ENCODE measurements at places on chromosomes 13 and 19.

GRCh38 chr13:39281539-39282150 is 243.4 kb downstream of the NHLRC3 start:
- no peak for DNase-seq

DNA sequence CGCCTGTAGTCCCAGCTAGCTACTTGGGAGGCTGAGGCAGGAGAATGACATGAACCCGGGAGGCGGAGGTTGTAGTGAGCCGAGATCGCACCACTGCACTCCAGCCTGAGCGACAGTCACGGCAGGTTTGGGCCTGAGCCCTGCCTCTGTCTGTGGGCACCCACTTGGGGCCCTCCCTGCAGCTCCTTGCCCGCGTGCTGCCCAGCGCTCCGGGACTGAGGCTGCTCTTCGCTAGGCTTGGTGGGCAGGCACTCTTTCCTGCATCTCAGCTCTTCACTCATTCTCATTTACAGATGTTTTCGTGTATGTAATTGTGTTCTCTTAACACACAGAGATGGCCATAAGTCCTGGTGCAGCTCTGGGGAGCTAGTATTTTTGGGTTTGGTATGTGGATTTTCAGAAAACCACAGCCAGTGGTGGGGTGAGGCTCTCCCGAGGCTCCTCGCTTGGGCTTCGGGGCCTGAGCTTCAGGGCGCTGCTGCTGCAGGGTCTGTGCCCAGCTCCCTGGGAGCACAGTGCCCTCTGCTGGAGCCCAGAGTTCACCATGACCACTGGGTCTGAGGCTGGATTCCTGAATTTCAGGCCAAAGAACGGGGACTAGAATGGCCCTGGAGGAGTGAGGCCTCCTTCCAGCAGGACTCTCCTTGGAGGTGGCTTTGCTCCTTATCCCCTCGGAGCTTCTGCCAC is 15.2 kb downstream of the UPF1 start:
- peak; percentile 71 for DNase-seq

GRCh38 chr13:40916207-40916998 is 102.7 kb downstream of the ELF1 start:
- no peak for DNase-seq

DNA sequence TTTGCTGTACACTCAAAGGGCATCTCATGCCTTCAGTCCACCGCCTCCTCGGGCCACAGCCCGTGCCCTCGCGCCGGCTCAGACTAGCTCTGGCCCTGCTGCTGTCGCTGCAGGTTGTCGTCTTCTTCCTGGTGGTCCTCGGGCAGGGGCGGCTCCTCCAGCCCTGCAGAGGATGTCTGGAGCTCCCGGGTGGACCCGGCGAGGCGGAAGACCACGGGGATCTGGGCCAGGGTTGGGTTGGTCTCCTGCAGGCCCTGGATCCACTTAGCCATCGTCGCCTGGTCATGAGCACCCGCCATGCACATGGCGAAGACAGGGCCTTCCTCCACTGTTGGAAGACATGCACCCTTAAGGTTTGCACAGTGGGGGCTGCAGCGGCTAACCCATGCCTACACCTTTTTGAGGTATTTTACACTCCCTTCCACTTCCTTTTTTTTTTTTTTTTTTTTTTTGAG is 489 bp upstream of the ZNF653 start:
- no peak for DNase-seq

- no peak for DNase-seq
Observed at GRCh38 chr13:45865414-45865813, 13.9 kb upstream of the SIAH3 start.

DNA sequence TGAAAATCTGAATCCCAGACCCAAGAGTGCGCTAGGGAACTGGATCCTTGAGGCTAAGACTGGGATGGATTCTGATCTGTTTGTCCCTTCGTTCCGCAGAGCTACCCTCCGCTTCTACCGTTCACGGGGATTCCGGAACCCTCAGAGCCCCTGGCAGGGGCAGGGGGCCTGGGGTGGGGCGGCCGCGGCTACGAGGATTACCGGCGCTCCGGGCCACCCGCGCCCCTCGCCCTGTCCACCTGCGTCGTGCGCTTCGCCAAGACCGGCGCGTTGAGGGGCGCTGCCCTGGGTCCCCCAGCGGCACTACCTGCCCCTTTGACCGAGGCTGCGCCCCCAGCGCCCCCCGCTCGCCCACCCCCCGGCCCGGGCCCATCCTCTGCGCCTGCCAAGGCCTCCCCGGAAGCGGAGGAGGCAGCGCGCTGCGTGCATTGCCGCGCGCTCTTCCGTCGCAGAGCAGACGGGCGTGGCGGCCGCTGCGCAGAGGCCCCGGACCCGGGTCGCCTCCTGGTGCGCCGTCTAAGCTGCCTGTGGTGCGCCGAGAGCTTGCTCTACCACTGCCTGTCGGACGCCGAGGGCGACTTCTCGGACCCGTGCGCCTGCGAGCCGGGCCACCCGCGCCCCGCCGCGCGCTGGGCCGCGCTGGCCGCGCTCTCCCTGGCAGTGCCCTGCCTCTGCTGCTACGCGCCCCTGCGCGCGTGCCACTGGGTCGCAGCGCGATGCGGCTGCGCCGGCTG is 7.1 kb downstream of the SPRED3 start:
- peak; percentile 48 for DNase-seq

DNA sequence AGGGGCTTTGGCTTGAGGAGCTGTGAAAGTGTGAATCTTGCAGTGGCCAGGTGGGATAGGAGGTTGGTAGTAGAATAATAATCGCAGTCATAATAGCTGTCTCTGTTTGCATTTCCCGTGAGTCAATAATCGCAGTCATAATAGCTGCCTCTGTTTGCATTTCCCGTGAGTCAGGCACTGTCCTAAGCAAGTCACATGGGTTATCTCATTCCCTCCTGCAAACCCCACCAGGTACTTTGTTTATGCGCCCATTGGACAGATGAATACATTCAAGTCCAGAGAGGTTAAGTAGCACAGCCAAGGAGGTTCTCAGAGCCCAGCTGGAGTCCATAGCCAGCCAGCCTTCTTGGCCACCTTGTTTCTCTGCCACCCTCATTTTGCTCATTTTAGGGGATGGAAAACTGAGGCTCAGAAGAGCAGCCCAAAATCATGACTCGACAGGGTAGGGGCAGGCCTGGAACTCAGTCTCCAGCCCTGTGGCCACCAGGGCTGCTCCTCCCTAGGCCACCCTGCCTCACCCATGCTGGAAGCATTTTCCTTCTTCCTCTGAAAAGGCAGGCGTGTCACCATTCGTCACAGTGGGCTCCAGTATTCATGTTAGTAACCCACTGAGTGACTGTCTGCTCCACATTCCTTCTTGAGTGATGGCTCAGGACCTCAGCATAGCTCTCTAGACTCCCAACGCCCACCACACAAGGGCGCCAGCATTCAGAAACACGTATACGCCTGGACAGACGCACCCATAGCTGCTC is 206.2 kb downstream of the URI1 start:
- no peak for DNase-seq

GRCh38 chr13:104833221-104833620 is 1702.2 kb downstream of the EFNB2 start:
- DNase-seq: no peak

- DNase-seq: no peak
Observed at GRCh38 chr19:40539070-40539469, 37.6 kb upstream of the SHKBP1 start.

GRCh38 chr13:41012536-41012935 is 6.6 kb downstream of the ELF1 start:
- DNase-seq: no peak

GRCh38 chr19:29092712-29093552 is 120.0 kb downstream of the UQCRFS1 start:
- no peak for DNase-seq

DNA sequence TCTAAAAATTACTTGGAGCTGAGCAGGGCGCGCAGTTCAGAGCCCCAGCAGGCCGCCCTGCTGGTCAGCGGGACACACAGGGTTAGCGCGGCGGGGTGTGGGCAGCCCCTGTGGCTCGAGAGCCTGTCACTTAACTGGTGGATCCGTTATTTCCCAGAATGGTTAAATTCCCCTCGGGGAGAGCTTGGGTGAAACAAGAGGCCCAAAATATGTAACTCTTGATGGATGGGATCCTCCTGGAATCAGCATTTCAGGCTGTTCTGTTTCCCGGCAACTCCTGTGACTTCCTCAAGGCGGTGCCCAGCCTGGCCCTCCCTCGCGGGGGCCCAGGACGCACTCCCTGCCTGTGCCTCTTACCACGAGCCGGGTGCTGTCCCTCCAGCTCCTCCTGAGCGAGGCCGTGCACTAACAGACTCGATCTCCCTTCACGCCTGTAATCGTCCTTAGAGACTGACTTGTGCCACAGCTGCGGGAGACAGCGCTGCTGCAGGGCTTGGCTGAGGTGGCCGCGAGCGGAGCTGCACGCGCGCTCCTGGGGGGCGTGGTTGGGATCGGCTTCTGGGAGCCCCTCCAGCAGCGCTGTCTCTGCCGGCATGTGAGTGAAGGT is 9.7 kb downstream of the PTBP1 start:
- DNase-seq: no peak

GRCh38 chr13:111955412-111956065 is 111.4 kb upstream of the SOX1 start:
- DNase-seq: no peak

- DNase-seq: no peak
Observed at GRCh38 chr19:3914199-3914598, 18.7 kb upstream of the NMRK2 start.

DNA sequence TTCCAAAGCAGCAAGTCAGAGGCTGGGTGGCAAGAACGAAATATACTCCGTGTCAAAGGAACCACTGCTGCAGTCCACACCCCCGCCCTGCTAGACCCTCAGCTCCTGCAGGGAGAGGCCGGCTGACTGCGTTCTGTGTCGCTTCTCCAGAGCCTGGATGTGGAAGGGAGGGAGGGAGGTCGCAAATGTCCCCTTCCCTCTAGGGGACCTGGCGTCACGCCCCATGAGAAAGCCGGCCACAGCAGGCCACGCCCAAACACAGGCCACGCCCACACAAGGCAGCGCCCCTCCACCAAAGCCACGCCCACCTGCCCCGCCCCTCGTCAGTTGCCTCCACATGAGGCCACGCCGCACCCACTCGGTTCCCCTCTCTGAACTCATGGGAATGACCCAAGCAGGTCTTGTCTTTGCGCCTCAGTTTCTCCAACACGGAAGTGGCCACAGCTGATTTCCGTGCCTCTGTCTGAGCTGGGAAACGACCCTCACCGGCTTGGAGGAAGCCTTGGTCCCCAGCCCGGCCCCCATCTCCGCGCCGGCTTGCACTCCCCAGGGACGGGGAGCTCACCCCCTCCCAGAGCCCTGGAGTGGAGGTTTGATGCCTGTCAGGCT is 38.4 kb upstream of the TCF3 start:
- DNase-seq: peak; percentile 46

GRCh38 chr19:12745166-12745897 is 6.3 kb upstream of the BEST2 start:
- no peak for DNase-seq

- no peak for DNase-seq
Observed at GRCh38 chr19:17510220-17510993, 1.0 kb upstream of the PGLS start.

GRCh38 chr13:24615114-24615513 is 65.1 kb upstream of the ATP12A start:
- DNase-seq: no peak

- DNase-seq: no peak
Observed at GRCh38 chr13:109955598-109955997, 169.2 kb upstream of the IRS2 start.

GRCh38 chr19:41457241-41457640 is 14.3 kb downstream of the ERICH4 start:
- peak; percentile 48 for DNase-seq

DNA sequence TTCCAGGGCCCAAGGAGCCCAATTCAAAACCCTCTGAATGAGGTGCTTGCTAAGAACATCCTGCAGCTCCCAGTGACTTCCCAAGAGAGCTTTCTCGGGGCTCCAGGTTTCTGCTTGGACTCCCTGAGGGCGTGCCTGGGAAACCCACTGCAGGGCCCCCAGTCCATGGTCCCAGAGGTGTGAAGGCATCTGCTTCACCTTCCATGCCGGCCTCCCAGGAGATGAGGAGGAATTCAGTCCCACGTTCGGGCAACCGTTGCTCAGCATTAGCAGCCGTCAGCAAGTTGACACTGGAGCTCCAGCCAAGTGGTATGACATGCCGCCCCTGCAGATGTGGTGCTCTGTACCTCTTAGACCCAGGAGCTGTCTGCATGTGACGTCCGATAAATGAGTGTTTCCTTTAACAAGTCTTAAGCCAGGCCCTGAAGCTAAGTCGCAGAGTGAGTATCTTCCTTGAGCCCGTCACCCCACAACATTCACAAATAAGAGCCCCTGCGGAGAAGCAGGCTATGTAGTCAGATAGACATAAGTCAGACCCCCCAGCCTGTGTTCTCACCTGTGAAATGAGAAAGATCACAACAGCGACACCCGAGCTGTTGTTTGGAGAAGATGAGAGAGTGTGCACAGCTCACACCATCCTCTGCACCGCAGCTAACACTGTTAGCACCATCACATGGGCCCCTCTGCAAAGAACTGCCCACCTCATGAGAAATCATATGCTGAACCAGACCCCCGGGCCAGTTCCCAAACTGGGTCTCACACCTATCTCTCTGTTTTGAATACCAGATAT is 150.3 kb downstream of the KATNAL1 start:
- DNase-seq: no peak

- DNase-seq: no peak
Observed at GRCh38 chr13:111245576-111246384, 74.7 kb upstream of the TEX29 start.

GRCh38 chr19:39971380-39972035 is 543 bp downstream of the PSMC4 start:
- no peak for DNase-seq

GRCh38 chr13:60981407-60981806 is 434.2 kb downstream of the PCDH20 start:
- no peak for DNase-seq

DNA sequence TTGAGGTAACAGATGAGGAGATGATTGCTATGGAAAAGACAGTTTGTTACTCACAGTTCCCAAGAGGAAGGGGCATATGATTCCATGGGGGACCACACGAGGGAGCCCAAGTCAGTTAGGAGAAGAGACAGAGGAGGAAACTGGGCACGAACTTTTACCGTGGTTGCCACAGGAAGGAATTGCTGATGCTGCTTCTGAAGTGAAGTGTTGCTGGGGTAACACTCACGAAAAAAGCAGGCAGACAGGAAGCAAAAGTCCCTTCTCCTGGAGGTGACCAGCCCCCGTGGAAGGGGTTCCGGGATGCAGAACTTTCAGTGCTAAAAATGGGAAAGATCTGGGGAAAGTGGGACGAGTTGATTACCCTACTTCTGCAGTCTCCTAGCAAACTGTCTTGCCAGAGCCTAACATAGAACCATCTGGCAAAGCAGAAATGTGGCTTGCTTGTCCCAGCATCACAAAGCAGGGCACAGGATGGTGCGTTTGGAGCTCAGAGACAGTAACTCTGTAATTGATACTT is 35.4 kb upstream of the MAP3K10 start:
- peak; percentile 12 for DNase-seq

DNA sequence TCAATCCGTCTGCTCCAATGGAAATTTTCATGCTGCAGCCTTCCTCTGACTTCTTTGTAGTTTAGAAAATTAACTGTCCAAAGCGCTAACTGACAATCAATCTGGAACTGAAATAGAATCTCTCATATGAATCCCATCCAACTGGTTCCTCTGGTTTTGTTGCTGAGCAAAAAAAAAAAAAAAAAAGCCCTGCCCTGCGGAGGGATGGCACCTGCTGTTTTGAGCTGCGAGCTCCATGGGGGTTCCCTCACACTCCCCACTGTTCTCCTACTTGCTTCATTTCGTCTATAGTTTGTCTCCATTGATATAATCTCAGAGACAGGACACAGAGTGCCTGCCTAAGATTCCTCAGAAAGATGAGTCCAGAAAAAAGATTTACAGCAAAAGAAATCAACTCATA is 33.4 kb downstream of the FAAP24 start:
- DNase-seq: no peak
